ENCODE measurements at places on chromosomes 1 and 21.

DNA sequence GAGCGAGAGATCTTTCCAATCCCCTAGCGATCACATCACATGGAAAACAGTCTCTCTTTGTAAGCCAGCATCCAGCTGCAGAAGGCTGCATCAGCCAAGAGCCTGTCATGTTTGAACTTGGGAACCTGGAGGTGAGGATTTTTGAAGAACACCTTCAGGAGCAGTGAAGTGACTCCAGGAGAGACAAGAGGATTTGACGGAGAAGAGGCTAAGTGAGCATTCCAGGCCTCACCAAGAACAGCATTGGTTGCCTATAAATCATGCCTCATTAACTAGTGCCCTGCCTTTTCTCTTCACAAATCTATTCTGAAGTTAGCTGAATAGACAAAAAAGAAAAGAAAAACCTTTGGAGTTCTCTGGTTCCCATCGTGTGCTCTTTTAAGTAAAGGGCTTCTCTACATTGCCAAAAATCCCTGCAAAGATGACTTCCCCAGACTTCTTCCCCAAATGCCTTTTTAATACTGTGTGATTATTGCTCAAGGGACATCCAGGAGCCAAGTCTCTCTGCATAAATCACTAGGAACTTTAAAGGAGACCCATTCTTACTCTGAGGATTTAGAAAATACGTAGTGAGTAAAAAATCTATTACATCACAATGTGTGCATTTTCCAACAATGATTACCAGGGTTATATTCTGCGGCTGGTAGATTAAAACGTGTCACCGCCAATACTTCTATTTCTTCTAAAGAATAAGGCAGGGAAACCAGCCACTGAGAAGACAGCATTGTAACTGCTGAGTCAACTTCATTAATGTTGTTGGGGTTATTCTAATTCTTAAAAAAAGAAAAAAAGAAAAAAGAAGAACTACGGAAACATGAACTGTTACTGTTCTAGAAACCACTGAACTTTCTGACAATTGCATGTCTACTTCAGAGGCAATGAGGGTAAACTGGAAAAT, 95.2 kb downstream of the KIF14 start:
- DNase-seq, result peak; percentile 52

DNA sequence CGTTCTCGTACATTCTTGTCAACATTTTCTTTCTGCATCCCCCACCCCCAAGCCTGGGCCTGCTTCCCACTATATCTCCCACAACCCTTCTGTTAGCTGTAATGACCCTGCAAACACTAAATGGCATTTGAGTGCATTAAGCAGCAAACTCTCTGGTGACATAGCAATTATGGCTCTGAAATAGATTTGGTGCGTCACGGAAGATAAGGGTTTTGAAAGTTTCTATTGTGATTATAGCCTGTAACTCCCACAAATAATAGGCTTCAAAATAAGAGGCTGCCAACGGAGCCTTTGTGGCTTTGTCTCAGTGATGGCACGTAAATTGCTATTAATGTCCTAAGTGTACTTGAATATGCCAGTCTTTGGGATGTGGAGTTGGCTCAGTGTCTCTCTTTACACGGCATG, 277.6 kb downstream of the PBX1 start:
- DNase-seq, result peak; percentile 91

DNA sequence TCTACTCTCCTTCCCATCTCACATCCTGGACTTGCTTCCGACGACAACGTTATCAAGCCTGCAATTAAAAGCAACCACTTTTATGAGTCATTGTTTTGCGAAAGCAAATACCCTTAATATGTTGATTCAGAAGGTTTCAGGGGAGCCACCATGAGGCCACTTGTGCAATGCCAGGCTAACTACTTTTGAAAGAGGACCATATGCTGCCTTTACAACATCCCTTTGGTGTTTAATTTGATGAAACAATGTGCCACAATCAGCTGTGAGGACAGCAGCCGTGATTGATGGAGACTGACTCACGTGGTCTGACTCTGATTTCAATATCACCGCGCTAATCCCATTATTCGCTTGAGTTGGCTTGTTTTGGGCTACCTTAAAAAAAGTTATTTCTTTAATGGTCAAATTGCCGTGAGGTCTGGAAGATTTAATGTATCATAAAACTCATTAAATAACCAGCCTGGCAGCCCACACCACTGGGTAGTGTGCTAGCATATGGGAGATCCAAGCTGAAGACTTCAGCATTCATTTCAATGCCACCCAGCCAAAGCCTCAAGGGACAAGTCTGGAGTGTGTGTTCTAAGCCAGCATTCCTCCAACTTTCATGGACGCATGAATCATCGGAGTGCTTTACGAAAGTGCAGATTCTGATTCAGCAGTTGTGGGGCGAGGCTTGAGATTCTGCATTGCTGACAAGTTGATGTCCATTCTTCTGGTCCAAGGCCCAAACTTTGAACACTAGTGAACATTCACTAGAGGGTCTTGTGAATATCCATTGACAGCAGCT, 73.3 kb upstream of the PAXBP1 start:
- DNase-seq, result peak; percentile 58

DNA sequence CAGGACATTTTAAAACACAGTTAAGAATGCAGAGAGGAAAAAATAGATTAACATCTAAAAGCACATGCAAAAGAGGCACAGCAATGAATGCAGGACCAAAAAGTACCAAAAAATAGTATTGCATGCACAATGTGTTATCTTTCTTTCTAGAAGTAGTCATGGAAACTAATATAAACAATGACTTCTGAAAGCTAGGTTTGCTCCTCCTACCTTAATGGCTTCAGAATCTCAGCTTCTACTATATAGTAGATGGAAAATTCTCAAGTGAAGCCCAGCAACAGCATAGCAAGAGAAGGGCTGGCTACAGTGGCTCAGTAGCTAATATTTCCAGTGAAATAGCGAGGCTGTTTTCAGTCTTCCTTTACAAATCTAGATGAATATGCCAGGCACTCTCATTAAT, 125.1 kb downstream of the CRB1 start:
- peak; percentile 14 for DNase-seq

DNA sequence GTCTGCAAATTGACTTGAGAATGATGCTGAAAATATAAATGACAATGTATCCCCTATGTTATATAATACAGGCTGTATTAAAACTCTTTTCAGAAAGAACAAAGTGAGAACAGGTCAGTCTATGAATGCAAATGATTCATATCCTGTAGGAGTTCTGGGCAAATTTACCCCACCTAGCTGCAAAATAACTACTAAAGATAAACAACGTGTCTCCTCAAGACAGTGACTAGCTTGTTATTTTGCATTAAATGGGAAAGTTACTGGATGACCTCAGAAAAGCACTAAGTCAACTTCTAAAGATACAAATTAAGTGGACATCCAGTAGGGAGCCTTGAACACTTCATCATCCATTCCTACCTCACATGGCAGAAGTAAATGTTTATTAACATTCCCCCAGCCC, 11.1 kb downstream of the RNF19B start:
- DNase-seq, result peak; percentile 67

GRCh38 chr1:171754971-171755370, 13.1 kb upstream of the VAMP4 start:
- DNase-seq, result peak; percentile 21

DNA sequence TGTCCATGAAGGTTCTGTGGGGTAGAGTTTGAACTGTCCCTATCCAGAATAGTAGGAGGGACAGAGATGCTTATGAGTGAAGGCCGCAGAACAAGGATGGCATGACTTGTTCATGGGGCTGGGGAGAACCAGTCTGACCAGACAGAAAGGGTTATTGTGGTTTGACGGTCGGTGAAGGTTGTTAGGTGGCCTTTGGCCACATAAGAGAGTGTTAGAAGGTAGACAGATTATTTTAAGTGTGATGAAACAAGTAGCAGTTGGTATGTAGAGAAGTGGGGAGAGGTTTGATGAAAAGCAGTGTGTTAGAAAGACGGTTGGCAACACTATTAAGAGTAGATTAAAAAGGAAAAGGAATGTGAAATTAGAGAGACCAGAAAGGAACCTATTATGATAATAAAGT, 355.1 kb downstream of the DISC1 start:
- no peak for DNase-seq

GRCh38 chr1:160437432-160438316, 37.3 kb downstream of the VANGL2 start:
- DNase-seq, result no peak

DNA sequence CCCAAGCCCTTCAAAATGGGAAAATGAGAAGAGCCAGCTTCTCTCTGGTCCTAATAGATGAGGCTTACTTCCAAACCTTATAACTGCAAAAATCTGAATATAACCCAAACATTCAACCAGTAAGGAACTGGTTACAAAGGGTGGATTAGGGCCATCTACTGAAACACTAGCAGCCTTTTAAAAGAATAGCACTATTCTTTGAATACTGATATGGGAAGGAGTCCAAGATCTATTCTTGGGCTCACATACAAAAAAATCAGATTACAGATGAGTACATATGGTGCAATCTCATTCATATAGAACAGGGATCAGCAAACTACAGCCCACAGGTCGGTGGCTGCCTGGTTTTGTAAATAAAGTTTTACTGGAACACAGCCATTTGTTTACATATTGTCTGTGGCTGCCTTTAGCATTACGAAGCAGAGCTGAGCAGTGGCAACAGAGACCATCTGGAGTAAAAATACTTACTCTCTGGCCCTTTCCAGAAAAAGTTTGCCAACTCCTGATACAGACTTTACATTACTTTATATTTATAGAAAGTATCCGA, 167.7 kb downstream of the ZSCAN20 start:
- peak; percentile 10 for DNase-seq

DNA sequence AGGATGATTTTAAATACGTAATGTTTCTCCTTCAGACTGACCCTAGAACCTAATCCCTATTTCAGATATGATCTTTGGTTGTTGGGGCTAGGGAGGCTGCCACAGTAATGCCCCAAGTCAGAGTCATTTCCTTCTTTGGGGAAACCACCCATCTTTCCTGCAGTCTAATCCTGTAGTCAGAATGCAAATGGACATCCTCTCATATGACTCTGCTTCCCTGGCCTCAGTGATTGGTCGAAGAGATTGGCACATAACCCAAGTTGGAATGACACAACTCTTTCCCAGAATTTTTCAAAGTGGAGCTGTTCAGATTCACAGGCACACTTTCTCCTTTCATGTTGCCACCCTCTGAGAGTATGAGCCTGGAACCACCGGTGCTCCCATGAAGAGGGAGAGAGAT, 58.8 kb upstream of the ZNF644 start:
- peak; percentile 24 for DNase-seq

DNA sequence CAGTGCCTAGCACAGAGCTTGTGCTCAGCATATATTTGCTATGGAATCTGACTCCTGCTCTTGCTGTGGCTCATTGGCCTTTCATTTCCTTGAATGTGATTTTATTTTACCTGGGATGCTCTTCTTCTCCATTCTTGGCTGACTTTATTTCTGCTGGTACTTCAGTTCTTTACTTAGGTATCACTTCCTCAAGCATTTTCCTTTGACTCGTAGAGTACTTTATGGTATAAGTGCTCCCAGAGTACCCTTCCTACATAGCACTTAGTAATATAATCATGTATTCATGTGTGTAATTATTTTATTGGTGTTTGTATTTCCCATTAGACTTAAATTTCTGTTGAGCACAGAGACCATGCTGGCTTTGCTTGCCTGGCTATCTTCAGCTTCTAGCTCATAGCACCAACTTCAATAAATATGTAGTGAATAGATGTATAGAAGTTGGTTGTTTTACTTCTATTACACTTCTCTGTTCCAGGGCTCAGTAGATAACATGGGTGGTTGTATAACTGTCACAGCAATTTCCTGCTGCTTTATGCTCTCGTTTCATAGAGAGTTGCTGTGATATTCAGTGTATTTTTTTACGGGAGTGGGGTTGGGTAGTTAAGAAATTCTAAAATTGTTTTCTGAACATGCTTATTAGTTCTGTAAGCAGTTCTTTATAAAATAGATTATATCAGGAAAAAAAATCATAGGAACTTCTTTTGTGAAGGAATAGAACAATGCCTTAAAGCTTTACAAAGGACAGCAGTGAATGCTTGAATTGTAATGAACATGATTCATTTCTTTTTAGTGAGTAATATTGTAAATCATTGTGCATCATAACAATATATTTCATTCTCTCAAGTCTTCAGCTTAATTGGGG, 112.2 kb downstream of the NEK7 start:
- DNase-seq, result no peak

GRCh38 chr1:201591348-201591747, 52.4 kb downstream of the NAV1 start:
- DNase-seq, result no peak

DNA sequence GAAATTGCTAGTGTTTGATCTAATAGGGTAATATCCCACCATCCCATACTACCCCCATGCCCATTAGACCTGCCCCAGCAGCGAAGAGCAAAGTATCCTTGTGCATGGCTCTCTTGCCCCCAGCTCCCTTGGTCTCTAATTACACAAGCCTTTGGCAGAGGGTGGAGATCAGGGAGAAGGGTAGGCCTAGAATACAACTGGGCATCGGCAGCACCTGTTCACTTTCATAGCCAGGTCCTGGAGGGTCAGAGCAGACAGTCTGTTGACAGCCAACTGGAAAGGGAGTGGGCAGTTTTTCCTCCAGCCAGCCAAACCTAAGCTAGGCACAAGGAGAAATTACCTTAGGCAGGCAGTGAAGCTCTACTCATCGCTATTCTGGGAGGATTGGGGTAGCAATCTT, 2.7 kb upstream of the PIGC start:
- DNase-seq, result no peak

DNA sequence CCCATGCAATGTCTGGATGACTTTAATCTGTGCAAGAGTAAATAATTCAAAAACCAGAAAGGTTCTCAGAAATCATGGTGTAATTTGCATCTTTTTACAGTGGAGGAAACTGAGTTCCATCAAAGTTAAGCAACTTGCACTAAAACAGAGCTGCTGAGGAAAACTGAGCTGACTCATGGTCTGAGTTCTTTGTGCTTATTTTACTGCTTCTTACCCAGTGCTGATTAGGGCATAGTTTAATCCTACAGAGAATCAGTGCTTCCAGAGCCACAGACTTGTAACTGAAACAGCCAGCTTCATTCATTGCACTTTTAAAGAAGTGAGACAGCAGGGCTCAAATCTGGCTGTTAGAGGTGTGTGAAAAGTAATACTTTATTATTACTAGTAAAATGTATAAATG, 10.9 kb upstream of the RWDD3 start:
- peak; percentile 65 for DNase-seq

DNA sequence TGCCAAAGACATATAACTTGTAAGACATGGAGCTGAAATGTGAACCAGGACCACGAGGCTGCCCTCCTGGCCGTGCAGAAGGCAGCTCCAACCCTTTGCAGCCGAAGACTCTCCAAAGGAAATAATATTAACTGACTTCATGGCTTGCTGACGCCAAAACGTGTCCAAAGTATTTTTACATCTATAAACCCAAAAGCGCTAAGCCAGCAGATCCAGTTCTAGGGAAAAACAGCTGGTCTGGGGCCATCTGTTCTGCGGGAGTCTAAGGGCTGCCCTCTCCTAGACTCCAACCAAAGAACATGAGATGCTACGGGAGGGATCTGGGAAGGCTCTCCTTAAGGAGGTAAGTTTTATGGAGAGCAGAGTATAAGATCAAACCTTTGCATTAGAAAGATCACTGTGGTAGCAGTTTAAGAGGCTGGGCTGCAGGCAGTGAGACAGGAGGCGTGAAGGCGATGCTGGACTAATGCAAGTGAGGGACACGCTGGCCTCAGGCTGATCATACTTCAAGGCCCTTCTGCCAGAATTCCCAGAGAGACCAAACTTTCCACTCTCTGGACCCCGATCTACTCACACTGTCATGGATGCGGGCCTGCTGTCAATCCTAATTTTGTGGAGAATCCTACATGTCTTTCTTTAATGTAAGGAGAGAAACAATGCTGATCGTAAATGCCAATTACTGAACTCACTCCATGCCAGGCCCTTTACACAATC, 1.2 kb downstream of the TMEM53 start:
- DNase-seq, result no peak

All from fibroblast of pulmonary artery (primary cell).